ENCODE measurements at places on chromosomes 5 and 9. TPM values are rescaled to one million over a fixed set of nuclear protein-coding genes. Genes with fewer than 3 reads are reported as not detected.
A peak's percentile ranks its signal among the peaks of the same experiment; 100 is the strongest.

- DNase-seq, result peak; percentile 44
These were observed at the start of gene ZNF608 for GRCh38 chr5:124745928-124746915. Gene ZNF608 (minus strand): TSS chr5:124746639. CDS start chr5:124744989, 1,650 bp downstream.

- DNase-seq, result no peak
These were observed 355.1 kb upstream of the GRIA1 start for GRCh38 chr5:153135411-153135810.

DNA sequence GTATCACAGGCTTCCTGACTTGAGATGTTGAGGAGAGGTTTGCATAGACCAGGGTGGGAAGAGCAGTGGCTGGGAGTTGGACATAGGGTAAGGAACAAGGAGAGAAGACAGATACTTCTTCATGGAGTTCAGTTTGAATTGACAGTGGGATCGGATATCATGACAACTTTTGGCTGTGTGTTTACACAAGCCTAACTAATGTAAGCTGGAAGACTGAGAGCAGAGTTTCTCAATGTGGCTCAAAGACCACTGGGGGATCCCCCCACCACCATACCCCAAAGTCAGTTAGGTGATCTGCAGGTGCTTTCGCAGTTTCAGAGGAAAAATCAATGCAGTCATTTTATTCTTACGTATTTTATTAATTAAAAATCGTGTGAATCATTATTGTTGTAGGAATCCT lies 125.9 kb downstream of the AOPEP start:
- no peak for DNase-seq

DNA sequence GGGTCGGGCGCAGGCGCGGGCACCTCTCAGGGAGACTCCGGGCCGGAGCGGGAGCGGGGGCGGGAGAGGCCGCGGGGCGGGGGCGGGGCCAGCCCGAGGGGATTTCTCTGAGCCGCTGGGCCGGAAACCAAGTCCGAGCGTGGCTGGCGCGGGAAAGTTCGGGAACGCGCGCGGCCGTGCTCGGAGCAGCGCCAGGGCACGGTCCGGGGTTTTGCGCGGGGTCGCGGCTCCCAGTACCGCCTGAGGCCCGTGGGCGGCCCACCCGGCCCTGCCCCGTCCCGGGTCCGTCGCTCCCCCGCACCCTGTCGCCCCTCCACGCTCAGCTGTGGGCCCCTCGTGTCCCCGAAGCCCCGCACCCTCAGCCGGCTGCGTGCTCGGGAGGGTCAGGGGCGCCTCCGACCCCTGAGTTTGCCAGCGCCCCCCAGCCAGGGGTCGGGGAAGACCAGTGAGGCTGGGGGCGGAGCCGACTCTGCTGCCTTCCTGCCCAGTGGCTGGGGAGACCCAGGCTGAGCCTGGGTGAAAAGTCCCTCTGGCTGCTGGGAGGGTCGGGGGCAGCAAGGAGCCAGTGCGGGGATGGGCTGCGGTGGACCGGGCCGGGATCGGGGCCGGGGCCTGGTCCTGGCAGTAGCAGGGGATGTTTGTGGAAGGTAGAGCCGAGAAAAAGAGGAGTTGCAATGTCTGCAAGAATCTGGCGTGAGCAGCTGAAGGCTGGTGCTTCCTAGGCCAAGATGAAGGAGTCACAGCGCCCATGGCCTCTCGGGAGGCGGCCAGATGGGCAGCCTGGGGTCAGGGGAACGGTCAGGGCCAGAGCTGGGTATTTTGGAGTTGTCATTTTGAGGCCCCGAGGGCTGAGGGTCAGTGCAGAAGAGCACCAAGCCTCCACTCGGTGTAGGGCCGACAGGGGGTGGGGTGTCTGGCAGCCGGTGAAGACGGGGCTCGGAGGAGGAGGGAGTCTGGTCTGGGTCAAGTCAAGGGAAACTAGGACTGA lies 588 bp downstream of the TRAF2 start:
- no peak for DNase-seq

- DNase-seq, result no peak
These were observed 98.1 kb upstream of the ERBIN start for GRCh38 chr5:65828022-65828896.

GRCh38 chr9:125240649-125240999 lies 519 bp downstream of the HSPA5 start:
- peak; percentile 70 for DNase-seq

DNA sequence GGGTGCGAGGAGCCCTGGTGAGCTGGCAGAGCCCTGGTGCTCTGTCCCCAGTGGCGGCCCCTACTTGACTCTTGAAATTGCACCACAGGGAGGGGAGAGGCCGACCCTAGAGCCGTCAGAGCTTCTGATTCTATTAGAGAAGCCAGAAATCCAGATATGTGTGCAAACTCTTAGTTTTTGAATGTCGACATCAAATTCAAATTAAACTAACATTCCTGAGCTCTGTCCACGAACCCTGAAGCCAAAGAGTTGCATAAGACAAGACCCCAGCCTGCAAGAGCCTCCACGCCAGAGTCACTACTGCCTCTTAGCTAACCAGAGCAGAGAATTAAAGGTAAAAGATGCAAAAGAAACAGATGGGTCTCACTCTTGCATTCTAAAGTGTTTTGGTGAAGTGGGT lies 29.8 kb upstream of the MSX2 start:
- no peak for DNase-seq

DNA sequence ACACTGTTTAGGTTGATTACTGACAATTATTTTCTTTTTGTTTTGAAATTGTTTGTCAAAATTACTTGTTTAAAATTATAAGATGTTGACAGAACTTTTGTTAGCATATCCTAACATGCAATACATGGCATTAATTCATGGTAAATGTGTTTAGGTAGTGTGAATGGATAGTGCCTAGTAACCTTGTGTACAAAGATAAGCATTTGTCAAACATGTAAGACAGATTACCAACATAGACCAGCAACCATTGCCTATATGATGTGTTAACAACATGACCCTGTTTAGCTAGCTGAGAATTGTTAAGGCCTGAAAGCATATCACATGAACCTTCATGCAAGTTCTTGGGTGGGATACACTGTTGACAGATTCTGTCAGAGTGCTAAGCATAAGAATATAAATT lies 13.4 kb downstream of the MAN2A1 start:
- DNase-seq, result no peak

DNA sequence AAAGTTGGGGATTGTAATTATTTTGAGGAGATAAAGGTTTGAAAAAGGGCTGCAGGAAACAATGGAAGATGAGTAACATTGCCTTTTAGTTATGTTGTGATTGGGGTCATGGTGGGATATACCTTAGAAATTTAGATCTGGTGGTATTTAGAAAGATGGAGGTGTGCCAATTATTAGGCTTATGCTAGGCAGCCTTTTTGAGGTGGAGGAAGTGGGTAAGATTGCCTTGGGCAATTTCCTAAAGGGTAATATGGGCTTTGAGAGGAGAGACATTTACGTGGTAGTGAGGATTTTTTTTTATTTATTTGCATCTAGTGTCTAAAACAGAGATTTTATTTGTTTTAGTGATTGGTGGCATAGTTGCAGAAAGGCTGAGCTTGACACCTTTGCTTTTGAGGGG lies 10.5 kb downstream of the HSPA4 start:
- no peak for DNase-seq

- no peak for DNase-seq
These were observed 4.2 kb upstream of the FGF18 start for GRCh38 chr5:171415115-171415730.

GRCh38 chr5:109645707-109646192 lies 44.0 kb upstream of the MAN2A1 start:
- no peak for DNase-seq

- DNase-seq, result peak; percentile 62
These were observed 31.0 kb downstream of the GOLGA2 start for GRCh38 chr9:128244837-128245231.

GRCh38 chr9:20726144-20726543 lies 42.1 kb downstream of the FOCAD start:
- no peak for DNase-seq

- peak; percentile 81 for DNase-seq
These were observed 32.0 kb upstream of the SPTLC1 start for GRCh38 chr9:92147030-92147851.

DNA sequence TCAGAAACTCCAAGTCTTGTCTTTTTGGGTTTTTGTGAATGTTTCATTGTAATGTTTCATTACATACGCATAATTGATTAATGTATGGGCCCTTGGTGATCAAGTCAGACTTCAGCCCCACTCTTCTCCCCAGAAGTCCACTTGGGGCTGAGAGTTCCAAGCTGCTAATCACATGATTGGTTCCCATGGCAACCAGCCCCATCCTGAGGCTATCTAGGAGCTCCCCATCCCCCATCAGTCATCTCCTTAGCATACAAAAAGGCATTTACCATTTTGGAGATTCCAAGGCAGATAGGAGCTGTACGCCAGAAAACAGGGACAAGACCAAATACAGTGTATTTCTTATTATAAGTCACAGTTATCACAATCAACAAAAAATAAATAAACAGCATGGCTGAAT lies 22.9 kb upstream of the SYK start:
- DNase-seq, result no peak

Gene MYOZ3
- total RNA-seq, result 0.40 TPM

Gene TAF7
- 141 TPM for total RNA-seq

Gene PCDHGA7
- total RNA-seq, result 4.7 TPM

Gene MYMK
- not detected for total RNA-seq

Gene PCDHB10
- total RNA-seq, result 4.1 TPM

Gene OLFM1
- 13.8 TPM for total RNA-seq

Measured in ovary (tissue), 10 donors.